ENCODE measurements at places on chromosomes 2 and 18.

DNA sequence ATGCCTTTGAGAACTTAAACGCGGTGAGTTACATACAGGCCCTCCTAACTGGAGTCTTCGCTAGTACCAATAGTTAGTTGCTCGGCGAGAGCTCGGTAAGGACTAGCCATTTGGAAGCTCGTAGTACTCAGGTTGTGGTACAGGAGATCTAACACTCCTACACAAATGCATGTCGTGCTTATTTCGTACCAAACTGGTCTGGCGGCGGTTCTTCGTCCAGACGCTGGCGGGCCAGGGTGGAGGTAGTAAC is 346 bp upstream of the VRK2 start:
- no peak for DNase-seq

GRCh38 chr2:46653539-46653938 is 174.2 kb downstream of the TMEM247 start:
- no peak for DNase-seq

DNA sequence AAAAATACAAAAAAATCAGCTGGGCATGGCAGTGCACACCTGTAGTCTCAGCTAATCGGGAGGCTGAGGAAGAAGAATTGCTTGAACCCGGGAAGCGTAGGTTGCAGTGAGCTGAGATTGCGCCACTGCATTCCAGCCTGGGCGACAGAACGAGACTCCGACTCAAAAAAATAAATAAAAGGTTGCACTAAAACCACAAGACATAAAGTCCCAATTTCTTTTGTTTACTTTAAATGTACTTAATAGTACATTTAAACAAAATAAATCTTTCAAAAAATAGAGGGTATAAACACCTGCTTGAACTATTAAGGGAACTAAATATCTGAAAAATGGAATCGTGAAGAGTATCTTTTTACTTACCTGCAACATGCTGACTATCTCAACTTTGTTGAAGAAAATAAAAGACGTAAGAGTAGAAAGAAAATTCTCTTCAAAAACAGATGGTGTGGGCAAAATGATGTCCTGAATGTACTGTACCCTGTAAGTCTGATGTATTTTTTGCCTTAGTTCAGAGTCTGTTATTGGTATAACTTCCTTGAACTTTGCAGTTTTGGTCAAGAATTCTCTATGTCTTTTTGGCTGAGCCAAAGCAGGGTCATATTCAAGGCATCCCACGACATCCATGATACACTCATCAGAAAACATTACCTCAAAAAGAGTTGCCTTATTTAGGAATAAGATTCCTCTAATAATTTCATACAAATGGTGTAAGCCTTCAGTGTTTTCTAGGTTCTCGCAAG is 19.2 kb downstream of the PPP4R3B start:
- DNase-seq: no peak

GRCh38 chr18:75830828-75831227 is 403.3 kb upstream of the SMIM21 start:
- no peak for DNase-seq

DNA sequence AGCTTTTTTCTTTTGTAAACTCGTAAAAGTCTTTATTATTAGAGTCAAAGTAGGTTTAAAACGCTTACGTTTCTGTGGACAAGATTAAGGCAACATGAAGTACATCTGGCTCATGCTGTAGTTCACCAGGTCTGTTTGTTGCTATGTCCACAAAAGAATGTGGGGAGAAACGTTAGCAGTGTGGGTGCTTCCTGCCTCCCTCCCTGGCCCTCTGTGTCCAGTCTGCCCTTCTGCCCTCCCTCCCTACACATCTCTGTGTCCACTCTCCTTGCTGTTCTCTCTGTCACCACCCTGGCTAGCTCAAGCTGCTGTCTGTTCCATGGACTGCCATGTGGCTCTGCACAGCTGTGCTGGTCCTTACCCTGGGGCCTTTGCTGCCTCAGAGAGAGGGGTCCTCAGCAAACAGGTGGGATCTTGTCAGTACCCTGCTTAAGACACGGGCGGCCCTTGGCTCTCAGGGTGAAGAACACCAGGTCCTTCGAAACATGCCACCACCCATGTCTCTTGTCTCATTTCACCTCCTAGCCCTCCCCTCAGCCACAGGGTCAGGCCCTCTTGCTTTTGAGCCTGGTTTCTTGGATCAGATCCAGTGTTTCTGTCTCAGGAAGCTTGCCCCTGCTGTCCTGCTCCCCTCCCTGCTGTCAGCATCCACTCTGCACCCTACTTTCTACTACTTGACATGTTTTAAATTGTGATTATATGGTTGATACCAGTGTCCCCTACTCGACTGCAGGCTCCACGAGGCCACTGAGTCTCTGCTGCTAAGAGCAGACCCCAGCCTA is 79.2 kb downstream of the LIMS1 start:
- DNase-seq: no peak

GRCh38 chr2:167715932-167716331 is 531.5 kb downstream of the STK39 start:
- DNase-seq: no peak

GRCh38 chr2:32064021-32064601 is 755 bp downstream of the SPAST start:
- DNase-seq: no peak

DNA sequence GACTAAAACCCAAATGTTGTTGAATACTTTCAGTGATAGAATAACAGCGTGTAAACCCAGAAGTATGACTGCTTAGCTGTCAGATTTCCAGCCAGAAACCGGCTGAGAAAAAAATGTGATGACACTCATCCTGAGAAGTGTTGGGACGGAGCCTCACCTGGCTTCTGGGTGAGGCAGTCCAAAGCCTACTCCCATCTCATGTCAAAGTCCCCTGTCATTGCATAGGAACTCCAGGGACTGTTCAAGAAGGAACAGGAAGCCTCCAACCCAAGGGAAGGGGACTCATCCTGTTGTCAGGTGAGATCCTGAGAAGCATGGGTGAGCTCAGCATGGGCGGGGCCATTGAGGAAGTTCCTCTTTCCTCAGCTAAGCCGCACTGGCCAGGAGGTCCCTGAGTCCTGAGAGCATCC is 11.3 kb upstream of the CHRNA1 start:
- DNase-seq: no peak

GRCh38 chr2:191358325-191359025 is 113.3 kb downstream of the MYO1B start:
- no peak for DNase-seq

DNA sequence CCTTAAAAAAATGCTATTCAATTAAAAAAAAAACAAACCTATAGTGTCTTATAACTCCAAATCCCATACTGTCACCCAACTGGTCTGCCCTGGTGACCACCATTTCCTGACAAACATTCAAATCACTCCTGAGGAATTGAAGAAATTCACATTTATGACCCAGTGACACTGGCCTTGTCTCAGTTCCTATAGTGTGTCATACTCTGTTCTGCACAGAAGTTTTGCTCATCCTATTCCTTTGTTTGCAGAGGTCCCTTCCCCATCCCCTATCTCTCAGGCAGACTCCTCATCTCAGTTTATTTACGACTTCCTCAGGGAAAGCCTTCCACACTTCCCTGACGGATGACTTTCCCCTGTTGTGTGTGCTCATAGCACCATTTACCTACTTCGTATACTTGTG is 14.7 kb downstream of the ZC3H6 start:
- DNase-seq: no peak

DNA sequence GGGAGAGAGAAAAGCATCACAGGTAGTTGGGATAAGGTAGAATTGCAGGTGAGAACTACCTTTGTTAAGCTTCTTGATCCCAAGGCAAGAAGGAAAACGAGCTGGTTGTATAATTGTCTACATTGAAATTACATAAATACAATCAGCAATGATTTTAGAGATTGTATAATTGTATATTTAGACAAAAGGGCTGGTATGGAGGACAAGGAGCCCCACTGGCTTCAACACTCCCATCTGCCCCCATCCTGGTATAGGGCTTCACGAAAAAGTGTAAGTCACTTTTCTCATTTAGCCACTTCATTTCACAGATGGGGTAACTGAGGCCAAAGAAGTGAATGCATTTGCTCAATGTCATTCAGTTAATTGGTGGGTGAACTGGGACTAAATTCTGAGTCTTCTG is 103.3 kb downstream of the MYCN start:
- DNase-seq: no peak

DNA sequence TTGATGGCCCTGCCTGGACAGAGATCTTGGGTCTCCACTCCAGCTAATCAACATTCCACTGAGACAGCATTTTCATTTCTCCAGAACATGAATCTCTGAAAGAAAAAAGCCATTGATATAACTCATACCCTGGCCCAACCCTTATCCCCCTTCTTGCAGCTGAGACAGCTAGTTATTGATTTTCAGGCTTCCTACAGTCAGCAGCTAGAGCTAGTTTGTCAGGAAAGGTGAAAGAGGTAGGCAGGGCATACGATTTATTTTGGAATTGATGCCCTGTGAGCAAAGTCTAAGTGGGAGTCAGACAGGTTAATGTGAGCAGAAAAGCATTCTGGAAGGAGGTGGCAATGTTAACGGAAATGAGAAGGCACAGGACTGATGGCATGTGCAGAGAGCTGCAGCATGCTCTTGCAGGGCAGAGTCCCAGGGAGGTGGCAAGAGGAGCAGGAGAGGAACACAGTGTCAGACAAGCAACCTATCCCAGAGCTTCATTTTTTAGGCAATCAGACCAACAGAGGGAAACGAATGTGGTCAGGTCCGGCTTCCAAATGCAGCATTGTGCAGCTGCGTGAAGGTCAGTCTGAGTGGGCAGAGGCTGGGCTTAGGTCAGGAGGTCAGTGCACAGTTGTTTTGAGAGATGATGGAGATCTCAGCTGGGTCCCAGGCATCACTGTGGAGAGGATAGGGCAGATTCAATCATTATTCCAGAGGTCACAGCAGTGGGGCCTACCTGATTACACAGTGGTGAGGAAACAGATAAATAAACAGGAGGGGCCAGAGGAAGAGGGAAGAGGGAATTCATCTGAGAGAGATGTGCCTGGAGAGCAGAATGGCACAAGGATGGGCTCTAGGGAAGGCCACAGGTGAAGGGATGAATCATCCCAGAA is 134.8 kb downstream of the CMPK2 start:
- DNase-seq: no peak

GRCh38 chr2:71530641-71531332 is 77.4 kb downstream of the DYSF start:
- DNase-seq: no peak

DNA sequence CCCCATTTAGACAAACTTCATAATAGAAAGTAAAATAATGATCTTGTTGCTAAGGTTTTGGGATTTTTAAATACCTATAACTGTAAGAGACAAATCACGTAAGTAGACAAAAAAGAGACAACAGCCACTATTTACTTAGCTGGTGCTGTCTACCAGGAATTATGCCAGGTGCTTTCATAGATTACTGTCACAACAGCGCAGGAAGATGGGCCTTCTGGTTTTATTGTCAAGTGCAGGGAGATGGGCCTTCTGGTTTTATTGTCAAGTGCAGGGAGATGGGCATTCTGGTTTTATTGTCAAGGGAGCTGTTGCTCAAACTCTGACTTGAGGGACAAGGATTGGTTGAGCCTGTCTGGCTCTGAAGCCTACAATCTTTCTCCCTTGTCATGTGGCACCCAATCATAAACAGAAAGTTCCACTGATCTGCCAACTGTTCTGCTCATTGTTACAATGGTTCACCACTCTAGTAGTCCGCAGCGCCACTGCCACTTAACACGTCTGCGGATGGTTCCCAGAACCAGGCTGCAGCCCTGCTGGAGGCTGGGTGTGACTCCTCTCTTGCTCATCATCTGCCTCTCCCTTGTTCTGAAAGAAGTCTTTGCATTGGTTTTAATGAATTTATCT is 95.0 kb downstream of the RNF144A start:
- no peak for DNase-seq

DNA sequence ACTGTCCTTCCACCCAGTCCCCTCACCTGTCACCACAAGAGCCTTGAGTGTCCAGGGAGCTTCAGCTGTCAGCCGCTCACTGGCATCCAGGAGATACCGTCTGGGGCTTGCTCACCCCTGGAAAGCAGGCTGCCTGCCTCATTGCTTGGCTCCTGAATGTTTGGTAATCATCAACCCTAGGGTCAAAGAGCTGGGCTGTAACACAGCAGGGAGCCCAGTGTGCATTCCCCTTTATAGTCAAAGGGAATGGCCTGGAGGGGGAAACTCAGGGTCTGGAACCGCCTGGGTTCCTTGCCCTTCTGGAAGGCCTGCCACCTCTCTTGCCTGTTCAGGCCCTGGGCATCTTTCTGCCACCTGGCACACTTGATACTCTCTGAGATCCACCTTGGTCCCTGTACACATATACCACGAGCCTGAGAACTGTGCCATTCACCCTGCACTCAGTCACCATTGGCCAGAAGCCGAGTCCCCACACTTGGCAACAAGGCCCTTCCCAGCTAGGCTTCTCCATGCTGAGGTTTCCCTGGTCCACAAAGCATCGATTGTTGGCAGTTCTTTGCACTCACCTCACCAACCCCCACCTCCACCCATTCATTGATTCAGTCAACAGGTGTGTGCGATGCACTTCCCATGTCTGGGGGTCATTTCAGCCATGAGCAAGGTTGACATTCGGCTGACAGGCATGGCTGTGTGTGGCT is 35.0 kb downstream of the TPRKB start:
- no peak for DNase-seq

- no peak for DNase-seq
Observed at GRCh38 chr2:129711816-129712675, 267.4 kb upstream of the RAB6C start.

GRCh38 chr18:35142275-35142615 is 98.6 kb upstream of the ZNF397 start:
- no peak for DNase-seq

- no peak for DNase-seq
Observed at GRCh38 chr2:9112079-9112721, 94.4 kb upstream of the ASAP2 start.

- no peak for DNase-seq
Observed at GRCh38 chr2:113039719-113040118, 12.9 kb downstream of the IL36B start.

DNA sequence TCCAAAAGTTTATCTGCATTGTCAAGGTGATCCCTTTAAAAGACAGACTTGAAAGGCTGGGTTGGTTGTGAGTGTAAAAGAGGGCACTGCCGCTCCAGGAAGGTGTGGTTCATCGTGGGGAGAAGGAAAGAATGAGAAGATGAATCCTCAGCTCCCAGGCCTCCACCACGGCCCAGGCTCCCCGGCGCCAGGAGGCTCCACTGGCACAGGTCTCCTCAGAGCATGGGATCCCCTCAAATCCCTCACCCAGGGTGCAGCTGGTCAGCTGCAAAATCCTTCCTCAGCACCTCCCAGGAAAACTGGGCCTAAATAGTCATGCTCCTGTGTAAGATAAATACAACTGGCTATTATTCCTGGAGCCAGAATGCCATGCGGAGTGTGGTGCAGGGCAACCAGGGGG is 221.1 kb downstream of the ZNF516 start:
- no peak for DNase-seq

- no peak for DNase-seq
Observed at GRCh38 chr2:107775791-107776190, 50.9 kb upstream of the RGPD4 start.

- DNase-seq: no peak
Observed at GRCh38 chr18:52046842-52047241, 293.2 kb upstream of the DCC start.

GRCh38 chr2:168717790-168718502 is 84.5 kb upstream of the NOSTRIN start:
- DNase-seq: no peak

Measured in T-helper 9 cell (primary cell).